Activated T-cell treated with anti-CD3 and anti-CD28 coated beads, Interleukin-2, amount 50 U/mL, for 24 hours (primary cell): ENCODE measurements at places on chromosomes 5 and 9.

GRCh38 chr9:127562279-127562796 is 49.7 kb upstream of the STXBP1 start:
- no peak for DNase-seq

DNA sequence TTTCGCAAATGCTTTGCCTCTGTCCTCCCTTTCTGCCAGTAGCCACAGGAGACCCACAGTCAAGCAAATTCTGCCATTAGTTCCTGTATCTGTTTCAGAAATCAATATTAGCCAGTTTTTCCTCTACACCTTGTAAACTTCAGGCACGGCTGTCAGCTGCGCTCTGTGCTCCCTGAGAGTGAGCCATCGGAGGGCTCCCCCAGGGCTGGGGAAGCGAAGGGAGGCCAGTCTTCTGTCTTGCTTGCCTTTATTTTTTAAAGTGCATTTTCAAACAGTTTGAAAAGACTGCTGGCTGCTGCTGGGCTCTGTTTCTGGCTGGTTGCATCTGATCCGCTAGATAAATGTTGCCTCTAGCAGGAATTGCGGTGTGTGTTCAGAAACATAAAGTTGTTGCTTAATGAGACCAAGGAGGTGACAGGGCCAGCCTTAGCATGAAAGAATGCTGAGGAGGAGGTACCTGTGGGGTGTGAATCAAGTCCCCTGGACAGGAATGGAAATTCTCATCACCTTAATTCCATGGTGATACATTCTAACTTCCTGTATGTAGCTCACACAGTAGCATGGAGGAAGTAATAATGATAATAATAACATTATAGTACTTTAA is 421.7 kb upstream of the KIF2A start:
- DNase-seq, result no peak

DNA sequence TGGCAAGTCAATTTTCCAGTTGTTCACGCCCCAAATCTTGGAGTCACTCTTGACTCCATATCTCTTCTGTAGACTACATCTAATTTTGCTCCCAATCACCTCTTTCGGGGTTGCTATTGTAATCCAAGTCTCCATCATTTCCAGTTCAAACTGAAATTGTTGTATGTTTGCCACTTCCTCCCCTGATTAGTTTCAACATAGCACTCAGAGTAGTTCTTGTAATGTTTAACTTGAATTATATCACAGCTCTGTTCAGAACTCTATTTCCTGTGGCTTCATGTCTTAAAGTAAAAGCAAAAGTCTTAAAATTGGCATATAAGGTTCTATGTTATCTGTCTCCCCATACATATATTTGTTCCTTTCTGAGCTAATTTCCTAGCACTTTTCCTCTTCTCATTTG is 348.5 kb upstream of the RIOK2 start:
- no peak for DNase-seq

DNA sequence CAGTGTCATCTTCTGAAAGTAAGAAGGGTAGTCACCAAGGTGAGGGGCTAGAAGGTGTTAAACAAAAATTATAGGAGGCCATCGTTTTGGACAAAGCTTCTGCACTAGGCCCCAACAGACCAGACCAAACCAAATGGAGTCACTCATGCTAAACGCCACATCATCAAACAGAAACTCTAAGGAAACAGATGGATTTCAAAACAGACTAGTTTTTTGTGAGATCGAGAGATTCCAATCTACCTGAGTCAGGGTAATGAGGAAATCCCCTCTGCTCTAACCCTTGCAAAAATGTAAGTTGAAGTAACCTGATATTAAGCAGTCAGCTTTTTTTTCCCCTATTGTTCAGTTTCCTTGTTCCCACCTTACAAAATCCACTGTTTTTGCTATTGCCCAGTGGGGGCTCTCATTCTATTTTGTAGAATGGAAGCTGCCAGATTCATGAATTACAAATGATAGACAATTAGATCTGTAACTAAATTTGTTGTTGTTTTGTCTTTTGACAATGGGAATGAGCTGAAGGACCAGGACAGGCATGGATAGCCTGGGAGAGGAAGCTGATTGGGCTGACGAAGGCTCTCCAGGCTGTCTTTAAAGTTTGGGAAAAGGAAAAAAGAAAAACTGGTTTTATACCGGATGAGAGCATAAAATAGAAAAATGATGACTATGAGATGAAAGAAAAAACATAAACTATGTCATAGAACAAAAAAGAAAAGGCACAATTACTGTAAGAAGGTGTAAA is 94.7 kb upstream of the ADAMTSL1 start:
- no peak for DNase-seq

DNA sequence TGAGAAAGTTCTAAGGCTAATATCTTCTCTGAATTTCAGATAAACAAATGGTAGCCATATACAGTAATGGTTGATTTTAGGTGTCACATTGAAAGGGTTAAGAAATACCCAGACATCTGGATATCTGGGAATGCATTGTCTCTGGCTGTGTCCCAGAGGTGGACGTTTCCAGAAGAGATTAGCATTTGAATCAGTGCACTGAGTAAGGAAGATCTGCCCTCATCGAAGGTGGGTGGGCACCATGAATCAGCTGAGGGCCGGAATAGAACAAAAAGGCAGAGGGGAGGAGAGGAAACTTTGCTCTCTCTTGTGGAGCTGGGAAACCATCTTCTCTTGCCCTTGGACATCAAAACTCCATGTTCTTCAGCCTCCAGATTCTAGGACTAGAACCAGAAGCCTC is 554.4 kb downstream of the IRX1 start:
- no peak for DNase-seq

GRCh38 chr9:130781569-130781968 is 53.5 kb upstream of the ABL1 start:
- DNase-seq, result no peak
